NCI-H774 (cell line): ENCODE measurements at places on chromosomes 5 and 9.

- DNase-seq = no peak
Observed at GRCh38 chr5:10735569-10736276, 25.3 kb downstream of the DAP start.

- no peak for DNase-seq
Observed at GRCh38 chr5:88782571-88782970, 100.4 kb downstream of the MEF2C start.

GRCh38 chr9:128768606-128769005, 3.1 kb downstream of the ZER1 start:
- no peak for DNase-seq

GRCh38 chr9:135931349-135931820, 24.0 kb upstream of the CAMSAP1 start:
- DNase-seq = no peak

DNA sequence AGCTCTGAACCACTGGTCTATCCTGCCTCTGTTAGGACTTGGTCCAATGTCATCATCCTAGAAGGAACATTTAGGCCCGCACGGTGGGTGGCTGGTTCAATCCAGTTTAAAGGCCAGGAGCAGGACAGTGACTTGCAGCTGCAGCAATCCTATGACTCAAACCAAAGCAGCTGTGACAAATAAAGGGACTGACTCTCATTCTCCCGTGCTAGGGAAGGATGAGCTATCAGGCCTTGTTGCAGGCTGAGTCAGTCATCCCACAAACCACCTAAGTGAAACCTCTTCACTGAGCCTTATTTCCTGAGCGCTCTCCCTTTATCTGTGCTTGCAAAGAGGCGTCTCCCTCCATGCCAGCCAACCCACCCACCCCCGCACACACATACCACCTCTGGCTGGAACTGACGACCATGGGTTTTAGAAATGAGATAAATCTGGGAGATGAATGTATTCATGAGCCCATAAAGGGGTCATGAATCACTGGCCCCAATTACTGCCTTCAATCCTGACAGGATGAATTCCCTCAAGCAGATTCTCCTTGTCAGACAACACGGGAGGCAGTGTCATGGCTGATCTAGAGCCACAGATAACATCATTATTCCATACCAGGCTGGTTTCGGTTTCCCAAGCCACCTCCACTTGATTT, 93.4 kb downstream of the KCNIP1 start:
- DNase-seq = no peak

DNA sequence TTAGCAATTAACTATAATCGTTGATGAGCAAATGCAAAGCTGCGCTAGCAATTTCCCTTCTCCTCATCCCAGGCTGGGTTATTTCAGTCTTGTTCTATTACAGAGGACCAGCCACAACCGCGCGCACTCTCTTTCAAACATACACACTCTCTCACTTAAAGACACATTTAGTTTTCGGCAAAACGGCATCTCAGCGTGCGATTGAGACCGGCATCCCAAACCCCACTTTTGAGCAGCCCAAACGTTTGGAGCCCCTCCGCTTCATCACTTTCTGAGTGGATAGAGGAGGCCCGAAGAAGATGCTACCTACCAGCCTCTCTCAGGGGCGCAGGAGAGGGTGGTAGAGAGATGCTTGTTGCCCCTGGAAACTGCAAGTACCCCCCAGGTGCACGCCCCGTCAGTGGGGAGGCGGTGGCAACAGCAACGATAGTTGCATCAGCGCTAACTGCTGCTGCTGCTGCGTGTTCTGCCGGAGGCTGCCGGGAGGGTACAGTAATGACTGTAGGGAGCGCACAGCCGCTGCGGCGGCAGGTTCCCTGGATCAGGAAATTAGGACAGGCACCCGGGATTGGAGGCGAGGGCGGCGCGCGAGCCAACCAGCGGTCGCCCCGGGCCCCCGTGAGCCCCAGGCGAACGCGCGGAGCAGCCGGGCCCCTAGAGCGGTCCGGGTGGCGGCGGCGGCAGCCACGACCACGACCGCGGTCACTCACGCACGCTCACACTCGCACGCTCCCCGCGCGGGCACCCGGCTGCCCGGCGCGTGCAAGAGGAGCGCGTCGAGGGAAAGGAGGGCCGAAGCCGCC, 467 bp upstream of the VLDLR start:
- peak; percentile 93 for DNase-seq

GRCh38 chr5:25330721-25331120, 685.9 kb upstream of the CDH10 start:
- no peak for DNase-seq
